ENCODE measurements at places on chromosomes 11 and 22. TPM values are rescaled to one million over a fixed set of nuclear protein-coding genes. Genes with fewer than 3 reads are reported as not detected.

The ARL2 gene
- total RNA-seq: 8.8 TPM

- no peak for DNase-seq
Measured at GRCh38 chr22:27961182-27961581, 42.1 kb upstream of the PITPNB start.

- peak; percentile 87 for DNase-seq
Measured at GRCh38 chr11:67054836-67055523, 1.7 kb upstream of the RHOD start.

DNA sequence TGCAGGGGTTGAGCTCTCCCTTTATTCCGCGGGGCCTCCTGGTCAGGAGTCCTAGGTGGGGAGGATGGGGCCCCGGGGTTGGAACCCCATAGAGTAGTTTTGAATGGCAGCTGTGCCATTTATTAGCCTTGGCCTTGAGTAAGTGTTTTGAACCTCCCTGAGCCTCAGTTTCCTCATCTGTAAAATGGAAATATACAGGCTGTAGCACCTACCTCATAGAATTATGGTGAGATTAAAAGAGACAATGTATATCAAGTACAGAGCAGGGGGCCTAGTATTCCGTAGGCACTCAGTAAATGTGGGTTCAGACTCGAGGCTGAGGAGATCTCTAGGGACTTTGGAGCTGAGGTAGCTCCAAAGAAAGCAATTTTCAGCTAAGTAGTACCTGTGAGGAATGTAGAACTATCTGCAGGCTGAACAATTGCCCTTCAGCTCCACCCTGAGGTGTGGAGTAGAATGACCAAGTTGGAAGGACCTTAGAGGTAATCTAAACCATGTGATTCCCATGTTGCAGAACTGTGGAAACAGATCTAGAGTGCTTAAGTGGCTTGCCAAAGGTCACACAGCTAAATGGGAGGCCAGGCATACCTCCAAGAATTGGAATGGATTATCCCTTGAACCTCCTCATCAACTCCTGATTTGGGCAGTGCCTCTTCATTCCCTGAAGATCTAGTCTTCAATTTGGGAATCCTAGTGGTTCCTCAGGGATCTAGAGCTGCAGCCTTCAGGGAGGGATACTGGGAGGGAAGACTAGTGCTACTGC, 682 bp downstream of the PGAP2 start:
- no peak for DNase-seq

The CARD18 gene
- not detected for total RNA-seq

GRCh38 chr11:62770778-62771143, 435 bp upstream of the TAF6L start:
- DNase-seq: peak; percentile 54

- no peak for DNase-seq
Measured at GRCh38 chr22:23166841-23167616, 13.3 kb upstream of the BCR start.

- no peak for DNase-seq
Measured at GRCh38 chr22:36961626-36962025, 48.2 kb downstream of the CSF2RB start.

- DNase-seq: no peak
Measured at GRCh38 chr11:47863189-47863897, 15.2 kb upstream of the NUP160 start.

DNA sequence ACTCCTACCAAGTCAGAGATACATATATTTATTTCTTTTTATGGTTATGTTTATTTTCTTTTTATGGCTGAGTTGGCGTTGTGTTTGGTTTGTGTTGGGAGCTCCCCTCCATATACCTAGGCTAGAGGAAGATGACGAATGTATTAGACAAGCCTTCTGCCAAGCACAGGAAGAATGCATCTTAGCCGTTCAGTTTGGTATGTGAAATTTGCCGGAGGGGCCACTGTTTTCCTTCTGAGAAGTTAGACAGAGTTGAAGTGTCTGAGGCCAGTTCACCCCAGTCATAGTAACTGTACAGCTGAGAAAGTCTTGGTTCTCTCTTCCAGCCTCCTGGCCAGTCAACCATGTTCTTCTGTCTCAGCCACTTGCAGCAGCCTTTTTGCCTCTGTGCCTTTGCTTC, 29.8 kb downstream of the TEAD1 start:
- DNase-seq: no peak

- peak; percentile 76 for DNase-seq
Measured at GRCh38 chr11:47766509-47767227, 473 bp downstream of the FNBP4 start.

- peak; percentile 16 for DNase-seq
Measured at GRCh38 chr11:2804701-2805387, 80.7 kb downstream of the CDKN1C start.

The PHETA2 gene
- total RNA-seq: 1.0 TPM

- no peak for DNase-seq
Measured at GRCh38 chr22:29341849-29342127, 26.3 kb upstream of the RASL10A start.

GRCh38 chr11:837189-837989, 4.6 kb downstream of the CD151 start:
- DNase-seq: no peak

DNA sequence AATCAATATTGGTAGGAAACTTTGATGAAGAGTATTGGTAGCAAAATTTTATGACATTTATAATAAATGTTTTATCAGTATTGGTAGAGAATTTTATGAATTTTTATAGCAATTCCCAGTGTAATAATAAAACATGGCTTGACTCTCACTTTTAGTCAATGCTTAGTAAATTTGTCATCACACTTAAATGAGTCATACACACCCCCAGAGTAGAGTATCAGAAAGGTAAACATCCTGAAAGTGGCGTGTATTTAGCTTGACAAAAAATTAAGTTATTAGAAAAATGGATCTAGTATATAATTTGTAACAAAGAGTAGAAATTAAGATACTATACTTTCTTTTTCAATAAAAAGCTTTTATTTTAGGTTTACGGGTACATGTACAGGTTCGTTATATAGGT, 2.6 kb downstream of the MS4A3 start:
- DNase-seq: no peak

- DNase-seq: peak; percentile 88
Measured at GRCh38 chr11:15819679-15820286, 536.6 kb downstream of the SOX6 start.

The A4GALT gene
- 1.7 TPM for total RNA-seq

DNA sequence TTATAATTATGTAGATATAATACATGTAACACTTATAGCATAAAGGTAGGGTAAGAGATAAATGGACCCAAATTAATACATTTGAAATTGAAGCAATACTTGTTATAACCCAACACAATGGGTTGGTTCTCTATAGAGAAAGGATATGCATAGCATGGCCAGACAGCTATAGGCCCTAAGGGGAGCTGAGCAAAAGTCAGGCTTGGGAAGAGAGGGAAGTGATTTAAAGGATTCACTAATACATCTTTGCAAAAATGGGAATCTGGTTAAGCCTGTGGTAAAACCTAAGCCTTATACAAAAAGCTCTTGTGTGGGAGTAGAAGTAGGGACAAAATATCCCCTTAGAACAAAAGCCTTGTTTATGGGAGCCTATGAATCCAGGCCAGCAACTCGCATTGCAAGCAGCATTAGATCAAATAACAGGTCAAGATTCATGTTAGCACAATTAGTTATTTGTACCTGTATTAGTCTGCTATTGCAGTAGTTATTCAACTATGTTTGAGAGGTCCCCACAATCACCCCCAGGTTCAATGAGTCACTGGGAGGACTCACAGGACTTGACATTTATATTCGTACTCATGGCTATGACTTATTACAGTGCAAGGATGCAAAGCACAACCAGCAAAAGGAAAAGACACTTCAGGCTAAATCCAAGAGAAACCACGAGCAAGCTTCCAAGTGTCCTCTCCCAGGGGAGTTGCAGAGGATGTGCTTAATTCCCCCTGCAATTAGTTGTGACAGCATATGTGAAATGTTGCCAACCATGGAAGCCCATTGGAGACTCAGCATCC, 144.7 kb upstream of the LMO1 start:
- DNase-seq: no peak

The MAJIN gene
- not detected for total RNA-seq

DNA sequence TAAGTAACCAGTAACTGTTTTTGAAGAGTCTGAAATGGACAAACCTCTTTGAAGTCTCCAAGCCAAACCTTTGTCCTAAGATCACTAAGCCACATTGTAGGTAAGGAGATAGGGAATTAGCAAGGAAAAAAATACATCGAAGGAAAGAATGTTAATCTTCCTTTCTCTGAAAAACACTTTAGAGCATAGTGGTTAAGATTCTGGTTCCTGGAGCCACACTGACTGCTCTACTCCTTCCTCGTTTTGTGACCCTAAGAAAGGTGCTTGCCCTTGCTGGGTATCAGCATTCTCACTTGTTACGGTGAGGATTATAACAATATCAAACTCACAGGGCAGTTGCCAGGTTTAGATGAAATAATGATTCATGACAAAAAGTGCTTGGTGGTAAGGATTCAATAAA, 104.0 kb downstream of the SIK3 start:
- DNase-seq: no peak

- no peak for DNase-seq
Measured at GRCh38 chr22:16783930-16784354, 41.3 kb downstream of the XKR3 start.

The C1QTNF6 gene
- total RNA-seq: 5.3 TPM

- no peak for DNase-seq
Measured at GRCh38 chr22:50018608-50019285, 6.2 kb upstream of the IL17REL start.

GRCh38 chr11:21323617-21324016, 654.2 kb downstream of the NELL1 start:
- DNase-seq: no peak

The BDNF gene
- total RNA-seq: not detected

DNA sequence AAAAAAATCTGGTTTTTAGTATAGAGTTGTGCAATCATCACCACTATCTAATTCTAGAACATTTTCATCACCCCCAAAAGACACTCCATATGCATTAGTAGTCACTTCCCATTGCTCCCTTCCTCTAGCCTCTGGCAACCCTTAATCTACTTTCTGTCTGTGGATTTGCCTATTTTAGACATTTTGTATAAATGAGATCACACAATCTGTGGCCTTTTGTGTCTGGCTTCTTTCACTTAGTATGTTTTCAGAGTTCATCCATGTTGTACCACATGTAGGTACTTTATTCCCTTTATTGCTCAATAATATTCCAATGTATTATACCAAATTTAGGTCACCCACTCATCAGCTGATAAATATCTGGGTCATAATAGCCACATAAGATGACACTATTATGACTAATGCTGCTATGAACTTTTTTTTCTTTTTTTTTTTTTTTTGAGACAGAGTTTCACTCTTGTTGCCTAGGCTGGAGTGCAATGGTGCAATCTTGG, 67.5 kb upstream of the SCUBE2 start:
- DNase-seq: no peak

GRCh38 chr11:117328375-117329010, 839 bp downstream of the CEP164 start:
- no peak for DNase-seq
